Glomerular endothelial cell (primary cell): ENCODE measurements at places on chromosomes 16 and 17. TPM values are rescaled to one million over a fixed set of nuclear protein-coding genes. Genes with fewer than 3 reads are reported as not detected.

DNA sequence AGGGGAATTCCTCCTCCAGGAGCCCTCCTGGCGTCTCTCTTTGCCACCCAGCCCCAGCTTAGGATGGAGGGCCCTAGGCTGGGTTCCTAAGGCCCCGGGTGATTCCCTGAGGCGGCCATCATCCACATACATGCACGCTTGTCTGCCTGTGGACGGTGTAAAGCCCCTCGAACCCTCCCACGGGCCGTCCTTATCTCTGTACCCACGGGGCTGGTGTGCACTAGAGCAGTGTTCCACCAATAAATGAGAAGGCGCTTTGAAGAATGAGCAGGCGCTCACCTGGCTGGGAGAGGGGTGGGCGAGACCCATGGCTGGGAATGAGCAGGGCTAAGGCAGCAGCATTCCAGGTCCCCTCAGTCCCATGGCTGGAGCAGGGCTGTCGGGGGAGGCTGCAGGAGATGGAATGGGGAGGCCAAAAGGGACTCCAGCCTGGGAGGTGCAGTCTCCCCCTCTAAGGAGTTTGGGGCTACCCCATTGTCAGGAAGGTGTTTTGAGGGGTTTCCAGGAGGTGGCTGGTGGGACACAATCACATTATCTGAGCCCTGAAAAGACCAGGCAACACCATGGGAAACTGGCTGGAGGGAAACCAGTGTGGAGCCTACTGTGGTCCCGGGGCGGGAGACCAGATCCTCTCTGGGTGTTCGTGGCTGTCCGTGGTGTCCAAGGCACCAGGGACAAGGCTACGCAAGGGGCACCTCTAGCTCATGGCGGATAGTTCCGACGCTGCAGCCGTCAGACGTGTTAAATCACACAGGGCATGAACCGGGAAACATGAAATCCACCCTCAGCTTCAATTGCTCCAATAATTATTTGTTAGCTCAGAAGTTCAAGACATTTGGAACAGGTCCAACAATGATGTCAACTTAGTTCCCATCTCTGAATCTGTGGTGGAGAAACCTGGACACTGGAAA lies 87.5 kb upstream of the DNAH17 start:
- DNase-seq: no peak

GRCh38 chr16:69397821-69398521 lies 12.2 kb upstream of the TERF2 start:
- DNase-seq: no peak

- no peak for DNase-seq
Observed at GRCh38 chr17:30199600-30199999, 35.9 kb downstream of the SLC6A4 start.

The ABR gene
- total RNA-seq: 62.5 and 67.9 TPM in 2 replicates

DNA sequence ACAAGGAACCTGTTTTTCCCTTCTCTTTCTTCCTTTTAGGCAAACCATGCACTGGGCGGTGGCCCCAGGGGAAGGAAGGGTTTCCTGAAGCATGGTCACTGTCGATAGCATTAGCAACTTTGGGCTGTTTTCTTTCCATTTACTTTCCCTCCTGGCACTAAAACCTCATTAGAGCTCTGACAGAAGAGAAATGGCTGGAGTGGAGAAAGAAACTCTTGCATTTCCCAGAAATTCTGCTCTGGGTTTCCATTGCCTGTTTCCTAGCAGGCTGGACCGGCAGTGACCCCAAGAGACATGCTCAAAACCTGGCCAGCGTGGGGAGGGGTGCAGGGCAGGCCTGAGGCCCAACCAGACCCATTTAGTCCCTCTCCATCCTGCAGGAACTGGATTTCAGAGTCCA lies 230.7 kb upstream of the CCL2 start:
- no peak for DNase-seq

The CBX2 gene
- 15.8 and 19.9 TPM in 2 replicates for total RNA-seq

- DNase-seq: no peak
Observed at GRCh38 chr17:77400445-77400870, 259.7 kb downstream of the SEC14L1 start.

The COTL1 gene
- total RNA-seq: 311 and 460 TPM in 2 replicates

The STAT3 gene
- total RNA-seq: 135 and 186 TPM in 2 replicates

DNA sequence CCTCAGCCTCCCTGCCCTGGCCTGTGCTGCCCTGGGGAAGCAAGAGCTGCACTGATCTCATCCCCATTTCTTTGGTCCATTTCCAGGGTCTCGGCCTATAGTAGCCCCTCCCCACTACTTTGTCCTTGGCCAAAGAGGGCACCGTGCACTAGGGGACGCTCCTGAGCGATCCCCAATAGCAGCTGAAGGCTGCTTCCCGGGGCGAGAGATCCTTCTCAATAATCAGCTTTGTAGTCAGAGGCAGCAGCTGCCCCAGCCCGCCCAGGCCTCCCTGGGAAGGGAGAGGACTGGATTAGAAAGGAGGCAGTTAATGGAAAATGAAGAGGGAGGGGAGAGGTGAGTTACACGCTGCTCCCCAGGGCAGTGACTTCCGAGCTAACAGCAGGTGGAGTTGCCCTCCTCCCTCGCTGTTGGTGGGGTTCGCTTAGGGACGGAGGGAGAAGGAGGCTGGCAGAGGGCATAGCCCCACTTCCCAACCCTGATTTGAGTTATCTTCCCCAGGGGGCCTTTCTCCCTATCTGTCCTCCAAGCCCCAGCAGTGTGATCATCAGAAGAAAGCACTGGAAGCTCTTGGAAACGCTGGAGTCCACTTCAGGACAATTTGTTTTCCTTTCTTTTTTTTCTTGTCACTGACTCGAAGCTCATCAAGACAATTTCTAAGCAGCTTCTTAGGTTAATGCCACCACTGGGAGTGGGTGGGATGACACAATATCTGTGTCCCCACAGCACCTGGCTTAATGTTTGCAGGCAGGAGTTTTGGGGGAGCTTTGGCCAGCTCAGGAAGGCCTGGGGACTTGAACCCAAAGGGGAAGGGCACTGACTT lies 2.6 kb downstream of the MXRA7 start:
- no peak for DNase-seq

- no peak for DNase-seq
Observed at GRCh38 chr16:83907631-83908250, 8.8 kb downstream of the MLYCD start.

- DNase-seq: no peak
Observed at GRCh38 chr17:44645341-44645740, 10.9 kb upstream of the MEIOC start.

The TAC4 gene
- not detected in 2 replicates for total RNA-seq

DNA sequence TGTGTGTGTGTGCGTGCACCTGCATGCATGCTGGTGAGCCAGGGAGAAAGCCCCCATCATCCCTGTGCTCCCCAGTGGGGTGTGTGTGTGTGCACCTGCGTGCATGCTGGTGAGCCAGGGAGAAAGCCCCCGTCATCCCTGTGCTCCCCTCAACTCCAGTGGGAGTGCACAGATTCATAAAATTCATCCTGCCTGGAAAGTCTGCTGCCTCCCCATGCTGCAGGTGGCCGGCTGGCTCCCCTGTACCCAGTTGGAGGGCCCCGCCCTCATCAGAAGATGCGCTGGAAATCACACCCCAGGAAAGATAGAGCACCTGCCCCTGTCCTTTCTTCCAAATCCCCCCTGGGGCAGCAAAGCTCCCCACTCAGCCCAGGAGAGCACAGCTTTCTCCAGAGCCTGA lies 84.8 kb upstream of the DOC2B start:
- DNase-seq: no peak

The MRM1 gene
- 3.5 and 7.8 TPM in 2 replicates for total RNA-seq

The CA7 gene
- total RNA-seq: not detected in 2 replicates

The SLC38A8 gene
- total RNA-seq: not detected in 2 replicates

DNA sequence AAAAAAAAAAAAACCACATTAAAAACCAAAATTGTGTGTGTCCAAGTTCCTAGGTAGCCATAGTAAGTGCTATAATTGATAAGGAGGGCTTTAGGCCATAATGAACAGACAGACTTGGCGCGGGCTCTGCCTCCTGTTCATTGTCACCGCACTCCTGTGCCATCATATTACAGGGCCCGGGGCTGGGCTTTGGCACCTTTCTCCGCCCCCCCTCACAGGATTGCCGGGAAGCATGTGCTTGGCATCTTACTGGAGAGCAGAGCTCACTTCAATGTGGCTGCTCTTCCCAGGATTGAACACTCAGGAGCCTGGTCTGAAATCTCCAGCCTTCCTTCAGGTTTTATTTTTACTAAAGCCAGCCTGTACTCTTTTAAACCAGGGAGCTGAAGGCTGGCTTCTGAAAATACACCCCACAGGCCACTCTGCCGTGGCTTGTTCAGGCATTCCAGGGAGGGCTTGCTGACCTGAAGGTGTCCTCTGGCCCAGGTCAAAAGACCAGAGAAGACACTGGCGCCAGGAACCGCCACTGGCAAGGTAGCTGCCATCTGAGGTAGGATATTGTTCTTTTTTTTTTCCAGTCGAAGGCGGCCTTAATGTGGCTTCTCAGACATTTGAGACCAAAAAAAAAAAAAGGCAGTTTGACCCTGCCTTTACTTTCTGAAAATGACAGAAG lies 39.3 kb downstream of the DHRS7B start:
- no peak for DNase-seq

- no peak for DNase-seq
Observed at GRCh38 chr16:84818989-84819643, 669 bp upstream of the CRISPLD2 start.

DNA sequence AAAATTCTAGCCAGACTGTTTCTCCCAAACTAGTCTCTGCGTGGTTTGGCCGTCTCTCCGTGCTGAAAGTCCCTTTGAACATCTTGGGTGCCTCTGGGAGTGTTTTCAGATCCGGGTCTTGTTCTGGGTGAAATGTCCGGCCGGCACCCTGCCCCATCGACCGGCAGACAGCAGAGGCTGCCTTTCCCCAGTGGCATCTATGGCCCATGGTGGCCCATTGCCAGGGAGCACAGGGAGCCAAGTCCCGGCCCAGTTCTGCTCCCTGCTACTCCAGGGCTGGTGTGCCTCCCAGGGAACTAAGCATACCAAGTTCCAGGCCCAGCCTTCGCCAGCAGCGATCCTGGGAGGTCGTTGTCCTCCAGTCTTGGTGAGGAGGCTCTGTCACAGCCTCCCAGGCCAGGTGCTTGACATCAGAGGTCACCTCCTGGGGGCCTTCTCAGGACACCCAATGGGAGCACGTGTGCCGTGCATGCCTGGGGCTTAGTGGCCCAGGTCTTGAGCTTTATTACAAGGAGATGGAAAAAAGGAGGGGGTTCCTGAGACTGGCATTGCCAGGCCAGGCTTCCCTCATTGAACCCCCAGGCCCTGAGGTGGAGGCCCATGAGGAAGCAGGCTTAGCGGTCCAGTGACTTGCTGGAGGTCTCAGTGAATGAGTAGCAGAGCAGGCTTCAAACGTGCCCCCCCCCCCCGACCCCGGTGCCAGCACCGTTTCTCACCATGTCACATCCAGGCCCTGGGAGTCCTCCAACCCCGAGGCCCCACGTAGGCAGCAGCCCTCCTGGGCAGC lies 54.0 kb downstream of the PGS1 start:
- no peak for DNase-seq

The BMERB1 gene
- 48.1 and 57.1 TPM in 2 replicates for total RNA-seq

DNA sequence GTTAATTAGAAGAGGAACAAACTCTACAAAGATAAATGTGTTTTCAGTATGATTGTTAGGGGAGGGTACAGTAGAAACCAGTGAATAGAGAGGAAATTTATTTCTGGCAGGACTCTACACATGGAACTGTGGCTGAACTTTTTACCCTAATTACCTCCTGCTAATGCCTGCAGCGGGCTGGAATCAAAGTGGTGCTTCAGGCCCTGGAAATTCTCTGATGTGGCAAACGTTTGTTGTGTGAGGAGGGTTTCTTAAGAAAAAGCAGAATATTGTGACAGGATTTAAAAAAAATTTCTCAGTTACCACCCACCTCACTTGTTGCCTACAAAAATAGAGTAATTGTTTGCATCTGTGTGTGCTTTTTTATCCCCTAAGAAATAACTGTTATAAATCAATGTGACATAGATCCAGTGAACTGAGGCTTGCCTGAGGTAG lies 154.5 kb downstream of the BCAS3 start:
- DNase-seq: no peak

The PMFBP1 gene
- 0.12 TPM in 1 of 2 replicates, not detected in the other for total RNA-seq

- DNase-seq: no peak
Observed at GRCh38 chr17:3867106-3867505, 21.1 kb upstream of the NCBP3 start.

DNA sequence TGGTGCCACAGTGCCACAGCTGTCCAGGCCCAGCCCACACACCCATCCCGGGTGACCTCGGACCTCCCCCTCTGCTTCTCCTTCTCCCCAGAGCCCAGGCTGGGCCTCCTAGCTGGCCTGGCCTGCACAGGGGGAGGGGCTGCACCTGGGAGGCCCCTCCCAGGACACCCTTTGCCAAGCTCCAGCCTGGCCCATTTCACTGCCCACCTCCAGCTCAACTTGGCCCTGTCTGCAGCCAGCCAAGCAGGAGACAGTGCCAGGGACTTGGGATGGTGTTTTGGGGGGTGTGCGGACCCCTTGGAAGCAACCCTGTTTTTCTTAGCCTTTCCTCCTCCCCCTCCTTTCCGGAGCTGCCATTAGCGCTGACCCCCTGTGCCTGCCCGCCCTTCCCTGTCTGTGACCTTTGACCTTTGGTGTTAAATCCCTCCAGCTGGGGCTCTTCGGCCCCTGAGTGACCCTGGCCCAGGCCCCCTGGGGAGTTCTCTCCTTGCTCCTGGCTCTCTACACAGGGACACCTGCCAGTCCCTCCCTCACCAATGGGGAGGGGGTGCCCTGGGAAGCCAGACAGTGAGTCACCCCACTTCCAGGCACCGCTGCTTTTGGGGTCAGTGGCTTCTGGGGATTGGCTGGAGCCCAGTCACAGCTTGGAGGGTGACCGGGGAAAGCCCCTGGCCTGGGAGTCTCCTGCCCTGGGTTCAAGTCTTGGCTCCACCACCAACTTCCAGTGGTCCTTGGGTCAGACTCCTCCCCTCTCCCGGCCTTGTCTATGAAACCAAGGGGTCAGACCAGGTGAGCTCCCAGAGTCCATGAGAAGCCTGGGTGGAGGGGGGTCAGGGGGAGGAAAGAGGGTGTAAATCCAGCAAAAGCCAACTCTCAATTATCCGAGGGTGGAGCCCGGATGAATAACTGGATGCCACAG lies 1.9 kb downstream of the GLIS2 start:
- no peak for DNase-seq

The KRT40 gene
- not detected in 2 replicates for total RNA-seq

DNA sequence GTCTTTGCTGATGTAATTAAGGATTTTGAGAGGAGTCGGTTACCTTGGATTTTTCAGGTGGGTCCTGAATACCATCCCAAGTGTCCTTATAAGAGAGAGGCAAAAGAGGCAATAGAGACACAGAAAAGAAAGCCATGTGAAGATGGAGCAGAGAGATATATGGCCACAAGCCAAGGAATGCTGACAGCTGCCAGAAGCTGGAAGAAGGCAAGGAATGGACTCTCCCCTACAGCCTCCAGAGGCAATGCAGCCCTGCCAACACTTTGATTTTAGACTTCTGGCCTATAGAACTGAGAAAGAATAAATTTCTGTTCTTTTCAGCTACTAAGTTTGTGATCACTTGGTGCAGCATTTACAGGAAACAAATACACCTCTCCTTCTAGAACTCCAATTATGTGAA lies 8.2 kb upstream of the RNFT1 start:
- no peak for DNase-seq

- DNase-seq: no peak
Observed at GRCh38 chr16:1470481-1471251, 4.2 kb downstream of the CLCN7 start.

The LPO gene
- not detected in 2 replicates for total RNA-seq

The ATP1B2 gene
- total RNA-seq: not detected in 2 replicates
